ENCODE measurements at places on chromosomes 2 and 18.
A peak's percentile ranks its signal among the peaks of the same experiment; 100 is the strongest.

DNA sequence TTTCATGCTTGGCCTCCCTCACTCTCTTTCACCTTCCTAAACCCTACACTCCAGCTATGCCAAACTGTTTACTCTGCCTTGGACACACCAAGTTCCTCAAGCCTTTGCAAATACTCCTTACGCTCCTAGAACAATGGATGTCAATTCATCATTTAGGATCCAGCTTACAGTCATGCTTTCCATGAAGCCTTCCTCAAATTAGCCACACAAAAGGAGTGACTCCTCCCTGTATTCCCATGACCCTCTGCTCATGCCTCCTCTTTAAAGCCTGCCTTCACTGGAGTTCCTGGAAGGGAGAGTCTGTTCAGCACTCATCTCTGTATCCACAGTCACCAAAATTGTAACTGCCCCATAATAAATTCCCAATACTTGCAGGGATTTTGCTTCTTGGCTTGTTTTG, 721 bp upstream of the EHD3 start:
- no peak for DNase-seq

DNA sequence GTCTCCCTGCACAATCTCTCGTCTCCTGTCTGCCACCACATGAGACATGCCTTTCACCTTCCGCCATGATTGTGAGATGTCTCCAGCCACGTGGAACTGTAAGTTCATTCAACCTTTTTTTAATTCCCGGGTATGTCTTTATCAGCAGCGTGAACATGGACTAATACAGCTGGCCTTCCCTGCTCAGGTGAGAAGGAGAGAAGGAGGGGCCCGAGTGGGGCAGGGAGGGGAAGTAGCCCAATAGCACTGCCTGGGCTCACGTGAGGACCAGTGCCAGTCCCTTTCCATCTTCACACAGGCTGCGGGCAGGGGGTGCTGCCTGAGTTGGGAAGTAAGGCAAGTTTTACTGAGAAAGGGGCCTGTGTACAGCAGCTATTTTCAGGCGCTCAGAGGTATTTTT, 70.7 kb downstream of the CYB5A start:
- DNase-seq = no peak

DNA sequence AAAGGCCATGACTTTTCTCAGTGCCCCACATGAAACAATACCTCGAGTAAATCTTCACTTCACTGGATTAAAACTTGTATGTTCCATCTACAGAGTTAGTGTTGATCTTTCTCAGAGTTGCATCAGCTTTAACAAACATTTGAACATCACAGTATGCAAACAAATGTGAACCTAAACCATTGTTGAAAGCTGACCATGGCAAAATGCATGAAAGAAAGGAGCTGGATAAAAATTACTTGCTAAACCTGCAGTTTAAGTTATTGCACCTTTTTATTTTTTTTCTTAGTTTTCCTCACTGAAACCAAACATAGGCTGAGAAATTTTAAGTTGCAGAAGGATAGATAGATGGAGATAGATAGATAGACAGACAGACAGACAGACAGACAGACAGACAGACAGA, 107.2 kb upstream of the UGP2 start:
- DNase-seq = no peak

GRCh38 chr18:12283256-12283655, 24.8 kb upstream of the TUBB6 start:
- DNase-seq = no peak

GRCh38 chr2:216074794-216075193, 6.8 kb downstream of the PECR start:
- DNase-seq = no peak

DNA sequence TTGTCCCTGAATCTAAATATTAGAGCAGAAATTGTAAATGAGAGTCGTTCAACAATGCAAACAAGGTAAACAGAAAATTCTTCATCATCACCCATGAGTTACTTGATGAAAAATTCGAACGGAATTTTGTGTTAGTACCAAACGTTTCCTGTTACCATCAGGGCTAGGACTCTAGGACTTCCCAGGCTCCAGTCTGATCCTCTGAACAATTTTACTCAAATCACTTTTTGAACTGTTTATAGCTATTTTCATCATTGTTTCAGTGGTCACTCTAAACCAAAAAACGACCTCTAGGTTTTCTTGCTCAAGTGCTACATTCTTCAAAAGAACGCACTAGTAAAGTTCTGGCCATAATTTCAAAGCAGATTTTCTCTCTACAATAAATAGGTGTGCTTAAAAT, 273.3 kb downstream of the MREG start:
- DNase-seq = no peak

GRCh38 chr2:110993557-110994231, 127.0 kb upstream of the BCL2L11 start:
- DNase-seq = peak; percentile 68

DNA sequence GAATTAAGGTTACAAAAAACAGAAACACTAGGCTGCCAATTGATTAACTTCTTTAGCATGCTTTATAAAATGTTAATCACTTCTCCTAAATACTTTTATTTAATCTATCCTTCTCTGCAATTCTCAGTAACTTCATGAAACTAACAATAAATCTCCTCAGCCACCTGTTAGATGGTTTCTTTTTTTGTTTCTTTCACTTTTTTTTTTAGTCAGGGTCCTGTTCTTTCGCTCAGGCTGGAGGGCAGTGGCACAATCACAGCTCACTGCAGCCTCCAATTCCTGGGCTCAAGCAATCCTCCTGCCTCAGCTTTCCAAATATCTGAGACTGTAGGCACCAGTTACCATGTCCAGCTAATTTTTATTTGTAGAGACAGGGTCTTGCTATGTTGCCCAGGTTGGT, 213.4 kb upstream of the STK17B start:
- no peak for DNase-seq

GRCh38 chr2:30611583-30611982, 164.5 kb downstream of the LCLAT1 start:
- no peak for DNase-seq

- no peak for DNase-seq
Observed at GRCh38 chr2:20877960-20878359, 55.1 kb upstream of the LDAH start.

- DNase-seq = no peak
Observed at GRCh38 chr2:241007111-241007510, 8.7 kb downstream of the SNED1 start.

GRCh38 chr18:68800075-68800474, 2.2 kb downstream of the CCDC102B start:
- DNase-seq = no peak

DNA sequence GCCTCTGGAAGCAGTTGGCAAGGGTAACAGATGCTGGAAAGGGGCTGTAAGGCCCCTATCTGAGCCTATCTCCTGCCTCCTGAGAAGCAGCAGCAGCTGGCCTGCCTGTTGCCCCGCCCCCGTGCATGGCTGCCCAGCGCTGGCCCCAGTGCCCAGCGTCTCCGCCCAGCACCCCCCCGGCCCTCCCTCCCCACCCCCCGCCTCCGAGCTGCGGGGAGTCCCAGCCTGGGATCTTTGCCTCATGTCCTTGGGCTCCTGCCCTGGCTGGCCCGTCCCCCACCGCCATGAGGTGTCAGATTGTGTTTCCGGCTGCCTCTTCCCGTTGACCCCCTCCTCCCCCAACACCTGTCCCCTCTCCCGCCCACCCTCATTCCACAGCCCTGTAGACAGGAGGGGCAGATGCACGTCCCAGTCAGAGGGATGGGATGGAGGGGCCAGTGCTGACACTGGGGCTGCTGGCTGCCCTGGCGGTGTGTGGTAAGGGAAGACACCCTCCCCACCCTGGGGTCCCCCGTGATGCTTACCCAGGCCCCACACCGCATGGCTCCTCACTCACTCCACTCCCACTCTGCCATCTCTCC, at the start of gene CHRND:
Gene CHRND, plus strand, starts transcription at position 370 of the 581 bp plus-strand sequence. Its CDS starts 56 bp downstream, at position 426.
- DNase-seq = no peak

- no peak for DNase-seq
Observed at GRCh38 chr18:13688191-13689136, 37.9 kb downstream of the FAM210A start.

- DNase-seq = peak; percentile 39
Observed at GRCh38 chr2:237774811-237775553, 23.6 kb upstream of the RBM44 start.

DNA sequence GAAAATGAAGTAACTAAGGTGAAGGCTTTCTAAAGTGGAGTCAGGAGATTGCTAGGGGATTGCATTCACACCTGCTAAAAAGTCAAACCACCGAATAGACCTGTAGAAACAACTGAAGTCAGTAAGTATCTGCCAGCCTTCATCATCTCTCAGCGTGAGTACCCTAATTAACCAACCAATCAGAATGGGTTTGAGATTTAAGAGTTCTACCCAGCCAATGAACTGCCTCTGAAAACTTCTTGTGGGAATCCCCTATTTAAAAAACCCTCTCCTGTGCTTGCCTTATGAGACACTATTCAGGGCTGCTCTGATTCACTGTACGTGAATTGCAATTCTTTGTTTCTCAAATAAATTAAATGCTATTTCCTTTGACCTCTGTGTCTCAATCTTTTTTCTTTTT, 3.4 kb upstream of the FAM161A start:
- no peak for DNase-seq

- DNase-seq = no peak
Observed at GRCh38 chr2:177211576-177212105, 953 bp upstream of the HNRNPA3 start.

DNA sequence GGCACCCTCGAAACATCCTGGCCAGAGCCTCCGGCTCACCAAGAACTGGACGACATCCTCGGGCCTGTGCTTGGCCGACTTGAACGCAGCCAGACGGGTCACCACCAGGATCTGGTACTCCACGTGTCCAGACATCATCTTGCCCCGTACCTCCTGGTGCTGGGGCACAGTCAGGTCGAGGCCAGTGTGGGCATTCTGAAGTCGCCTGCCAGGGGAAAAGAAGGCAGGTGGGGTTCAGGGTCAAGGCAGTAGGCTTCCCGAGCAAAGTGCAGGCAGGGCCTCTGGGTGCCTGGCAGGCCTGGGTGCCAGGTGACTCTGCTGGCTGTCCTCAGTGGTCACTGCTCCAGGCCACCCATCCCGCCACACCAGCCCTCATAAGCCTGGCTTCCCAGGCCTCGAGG, 5.6 kb downstream of the HS1BP3 start:
- DNase-seq = no peak

- DNase-seq = peak; percentile 7
Observed at GRCh38 chr18:8982416-8983183, 119.9 kb upstream of the NDUFV2 start.

DNA sequence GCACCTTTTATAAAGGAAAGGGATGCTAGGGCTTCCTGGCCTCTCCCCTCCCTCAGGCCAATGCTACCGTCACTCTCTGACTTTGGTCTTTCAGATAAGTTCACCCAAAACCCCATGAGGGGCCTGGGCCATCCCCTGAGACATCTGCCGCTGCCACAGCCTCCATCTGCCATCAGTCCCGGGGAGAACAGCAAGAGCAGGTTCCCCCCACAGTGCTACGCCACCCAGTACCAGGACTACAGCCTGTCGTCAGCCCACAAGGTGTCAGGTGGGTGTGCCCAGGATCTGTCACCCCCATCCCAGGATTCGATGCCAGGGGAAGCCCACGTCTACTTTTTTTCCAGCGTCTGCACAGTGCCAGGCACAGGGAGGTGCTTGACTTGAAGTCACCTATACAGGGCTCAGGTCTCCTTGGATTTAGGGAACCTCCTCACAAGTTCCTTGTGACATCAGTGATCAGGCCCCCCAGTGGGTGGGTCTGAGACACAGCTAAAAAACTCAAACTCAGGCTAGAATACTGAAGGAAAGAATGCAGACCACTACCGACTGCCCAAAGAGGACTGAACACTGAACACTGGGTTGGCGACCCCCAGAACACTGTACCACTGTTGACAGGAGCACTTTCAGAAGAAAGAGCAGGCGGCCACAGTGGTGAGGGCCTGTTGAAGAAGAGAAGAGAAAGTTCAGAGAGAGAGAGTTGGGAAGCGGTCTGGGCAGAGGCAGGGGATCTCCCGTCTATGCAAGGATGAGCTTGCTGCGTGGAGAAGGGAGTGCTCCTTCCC, 85.3 kb downstream of the EPAS1 start:
- DNase-seq = no peak

DNA sequence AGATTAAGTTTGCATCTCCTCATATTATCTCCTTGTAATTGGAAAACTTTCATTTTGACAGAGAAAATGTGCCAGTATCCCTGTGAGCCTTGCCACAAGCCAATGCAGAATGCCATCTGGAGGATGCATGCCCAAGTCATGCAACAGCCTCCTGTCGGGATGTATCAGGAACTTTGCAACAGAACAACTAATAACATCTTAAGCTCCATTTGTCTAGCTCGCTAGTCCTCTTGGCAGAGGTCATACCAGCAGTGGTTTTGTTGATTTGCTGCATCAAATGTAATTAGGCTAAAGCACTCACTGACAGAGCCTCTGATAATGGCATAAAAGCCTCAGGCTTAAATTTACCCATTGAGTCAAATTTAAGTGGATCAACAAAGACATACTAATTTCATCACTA, 125.8 kb downstream of the UBE2E3 start:
- no peak for DNase-seq

- DNase-seq = no peak
Observed at GRCh38 chr2:50791271-50791670, 240.7 kb downstream of the NRXN1 start.

DNA sequence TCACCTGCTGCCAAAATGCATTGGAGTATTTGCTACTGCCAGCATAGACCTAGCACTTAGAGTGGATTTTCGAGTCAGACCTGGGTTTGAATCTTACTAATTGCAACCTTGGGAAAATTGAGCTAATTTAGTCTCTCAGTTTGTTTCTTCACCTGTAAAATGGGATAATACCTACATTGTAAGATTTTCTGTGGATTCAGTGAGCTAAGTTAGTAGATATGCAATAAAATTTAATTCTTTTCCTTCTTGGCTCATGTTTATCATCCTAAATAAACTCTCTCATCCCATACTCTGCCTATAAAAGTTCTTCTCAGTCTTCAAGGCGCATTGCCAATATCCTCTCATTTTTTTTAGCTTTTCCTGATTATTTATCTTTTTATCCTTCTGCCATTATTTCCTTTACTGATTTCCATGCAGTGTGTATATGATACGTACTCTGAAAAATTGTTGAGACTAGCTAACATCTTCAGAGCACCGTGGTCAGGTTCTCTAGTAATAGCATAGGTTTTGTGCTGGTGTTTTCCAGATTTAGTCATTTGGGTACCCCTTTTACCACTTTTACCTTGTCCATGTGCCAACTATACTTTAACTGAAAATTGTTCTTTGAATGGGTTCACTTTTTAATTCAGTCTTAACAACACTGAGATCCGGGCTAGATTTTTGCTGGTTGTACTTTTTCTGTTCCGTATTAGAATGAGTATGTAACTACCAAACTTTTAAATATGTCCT, 7.3 kb downstream of the CEP192 start:
- DNase-seq = no peak

GRCh38 chr18:38571651-38572050, 1006.1 kb upstream of the CELF4 start:
- DNase-seq = no peak

GRCh38 chr2:132270255-132270654, 108.5 kb upstream of the ANKRD30BL start:
- DNase-seq = no peak

GRCh38 chr2:211860224-211860623, 678.4 kb downstream of the ERBB4 start:
- no peak for DNase-seq

GRCh38 chr2:42233976-42234441, 64.9 kb downstream of the EML4 start:
- DNase-seq = no peak

GRCh38 chr2:64853894-64854293, 135.3 kb upstream of the SLC1A4 start:
- DNase-seq = peak; percentile 50
